Glomerular endothelial cell (primary cell): ENCODE measurements at places on chromosomes 2 and 18. TPM values are rescaled to one million over a fixed set of nuclear protein-coding genes. Genes with fewer than 3 reads are reported as not detected.
A peak's percentile ranks its signal among the peaks of the same experiment; 100 is the strongest.

Gene FNDC4
- total RNA-seq, result 27.5 and 34.3 TPM in 2 replicates

Gene ASB3
- 15.4 and 17.6 TPM in 2 replicates for total RNA-seq

Gene SH2D6
- total RNA-seq, result not detected in 2 replicates

Gene C2orf78
- total RNA-seq, result not detected in 2 replicates

Gene GLB1L
- total RNA-seq, result 5.1 and 6.2 TPM in 2 replicates

DNA sequence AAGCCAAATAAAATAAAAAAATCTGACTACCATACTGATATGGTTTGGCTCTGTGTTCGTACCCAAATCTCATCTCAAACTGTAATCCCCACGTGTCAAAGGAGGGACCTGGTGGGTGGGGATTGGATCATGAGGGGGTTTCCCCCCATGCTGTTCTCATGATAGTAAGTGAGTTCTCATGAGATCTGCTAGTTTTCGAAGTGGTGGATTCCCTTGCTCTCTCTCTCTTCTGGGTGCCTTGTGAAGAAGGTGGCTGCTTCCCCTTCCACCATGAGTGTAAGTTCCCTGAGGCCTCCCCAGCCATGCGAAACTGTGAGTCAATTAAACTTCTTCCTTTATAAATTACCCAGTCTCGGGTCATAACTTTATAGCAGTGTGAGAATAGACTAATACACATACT, 123.8 kb upstream of the WDSUB1 start:
- DNase-seq, result no peak

DNA sequence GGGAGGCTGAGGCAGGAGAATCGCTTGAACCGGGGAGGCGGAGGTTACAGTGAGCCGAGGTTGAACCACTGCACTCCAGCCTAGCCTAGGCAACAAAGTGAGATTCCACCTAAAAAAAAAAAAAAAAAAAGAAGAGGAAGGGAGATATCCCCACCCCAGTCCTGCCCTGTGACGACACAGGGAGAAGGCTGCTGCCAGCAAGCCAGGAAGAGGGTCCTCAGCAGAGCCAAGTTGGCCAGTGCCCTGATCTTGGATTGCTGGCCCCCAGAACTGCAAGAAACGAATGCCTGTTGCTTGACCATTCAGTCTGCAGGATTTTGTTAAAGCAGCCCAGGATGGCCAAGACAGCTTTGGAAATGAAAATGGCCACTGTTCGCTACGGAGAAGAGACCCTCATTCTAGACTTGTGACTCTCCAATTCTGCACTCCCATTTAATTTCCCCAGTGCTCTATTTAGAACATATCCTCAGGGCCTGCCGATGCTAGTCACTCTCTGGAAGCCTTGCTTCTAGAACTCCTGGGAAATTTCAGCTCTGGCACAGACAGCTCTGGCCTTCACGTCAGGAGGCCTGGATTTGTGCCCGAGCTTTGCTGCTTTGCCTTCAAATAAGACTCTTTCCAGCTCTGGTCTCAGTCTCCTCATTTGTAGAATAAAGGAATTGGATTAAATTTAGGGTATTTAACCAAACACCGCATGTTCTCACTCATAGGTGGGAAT, 15.7 kb upstream of the AMMECR1L start:
- DNase-seq, result no peak

DNA sequence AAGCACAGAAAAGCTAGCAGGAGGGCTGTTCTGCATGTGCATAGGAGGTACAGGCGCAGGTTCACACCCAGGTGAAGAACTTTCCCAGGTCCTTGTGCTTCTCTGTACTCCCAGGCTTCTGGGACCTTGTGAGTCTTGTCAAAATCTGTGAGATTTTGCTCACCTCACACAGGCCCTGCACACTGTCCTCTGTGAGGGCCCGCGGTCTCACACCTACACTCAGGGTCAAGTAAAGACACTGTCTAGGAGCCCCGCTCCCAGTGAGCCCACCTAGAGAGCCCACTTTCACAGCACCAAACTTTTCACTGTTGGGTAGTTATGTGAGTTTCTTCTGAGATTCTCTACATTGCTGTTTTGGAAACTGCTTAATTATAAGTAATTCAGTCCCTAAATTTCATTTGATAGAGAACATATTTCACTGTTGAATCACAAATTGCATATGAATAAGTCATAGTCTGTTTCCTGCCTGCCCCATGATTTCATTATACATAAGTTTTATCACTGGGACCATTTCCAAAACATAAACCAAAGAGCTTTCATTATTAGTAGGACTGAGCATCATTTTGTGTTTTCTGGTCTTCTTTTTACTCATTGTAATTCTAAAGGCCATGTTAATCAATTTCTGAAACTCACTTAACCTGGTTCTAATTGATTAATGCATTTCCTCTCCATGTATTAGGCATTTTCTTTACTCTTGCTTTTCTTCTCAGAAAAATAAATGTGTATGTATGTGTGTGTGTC, 234.2 kb upstream of the SPOPL start:
- DNase-seq, result peak; percentile 51

DNA sequence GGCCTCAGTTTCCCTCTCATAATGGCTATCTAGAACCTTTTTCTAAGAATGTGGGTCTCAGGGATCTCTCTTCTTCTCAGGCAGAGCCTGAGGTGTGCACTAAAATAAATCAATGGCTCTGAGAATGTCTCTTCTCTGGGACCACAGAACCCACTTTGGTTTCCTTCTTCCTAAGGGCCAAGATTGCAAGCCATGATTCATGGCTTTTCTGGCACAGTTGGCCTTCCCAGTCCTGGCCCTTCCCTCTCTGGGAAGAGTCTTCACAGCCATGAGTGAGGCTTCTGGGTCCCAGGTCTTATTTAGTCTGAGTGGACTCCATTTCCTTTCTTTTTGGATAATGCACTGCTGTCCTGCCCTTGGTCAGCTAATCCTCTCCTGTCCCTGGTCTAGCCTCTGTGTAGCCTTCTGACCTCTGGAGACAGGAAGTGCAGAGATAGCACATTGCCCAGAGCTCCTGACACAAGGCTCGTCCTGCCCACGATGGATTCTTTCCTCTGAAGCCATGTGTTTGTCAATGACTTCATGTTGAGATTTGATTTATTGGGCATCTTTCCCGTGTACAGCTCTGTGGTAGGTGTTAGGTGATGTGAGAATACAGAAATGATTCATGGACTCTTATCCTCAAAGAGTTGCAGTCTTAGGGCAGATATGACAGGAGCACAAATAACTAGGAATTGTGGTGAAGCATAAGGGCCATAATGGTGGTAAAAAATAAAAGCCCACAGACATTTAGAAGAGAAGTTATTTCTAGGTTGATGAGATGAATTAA, 245.0 kb downstream of the CLIP4 start:
- no peak for DNase-seq

GRCh38 chr2:48508461-48509124, 21.4 kb upstream of the STON1 start:
- DNase-seq, result peak; percentile 57

- DNase-seq, result no peak
Measured at GRCh38 chr18:67145586-67146292, 370.8 kb downstream of the DSEL start.

DNA sequence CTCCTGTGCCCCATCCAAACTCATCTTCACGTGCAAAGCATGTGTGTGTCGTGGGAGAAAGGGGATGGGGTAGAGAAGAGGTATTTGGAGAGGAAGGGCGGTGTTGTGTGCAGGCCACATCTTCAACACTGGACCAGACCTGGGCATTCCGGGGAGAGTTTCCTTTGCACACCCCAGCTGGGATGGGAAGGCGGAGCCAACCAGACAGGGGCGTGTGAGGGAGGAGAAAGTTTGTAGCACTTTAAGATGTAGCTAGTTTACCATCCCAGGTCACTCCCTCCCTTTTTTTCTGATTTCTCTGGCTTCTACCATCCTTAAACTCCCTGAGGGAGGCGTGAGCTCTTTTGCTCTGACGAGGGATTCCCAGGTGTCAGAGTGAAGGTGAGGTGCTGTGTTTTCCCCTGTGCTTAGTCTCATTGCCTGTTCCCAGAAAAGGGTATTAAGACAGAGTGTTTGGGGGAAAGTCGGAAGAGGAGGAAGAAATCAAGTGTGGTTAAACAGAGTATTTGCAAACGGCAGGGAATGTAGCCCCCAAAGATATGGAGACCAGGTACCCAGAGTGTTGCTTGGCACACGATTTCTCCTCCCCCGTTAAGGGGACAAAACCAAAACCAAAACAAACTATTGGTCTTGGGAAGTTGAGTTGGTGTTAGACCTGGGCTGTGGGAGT, 1.6 kb downstream of the SETBP1 start:
- DNase-seq, result no peak

- DNase-seq, result peak; percentile 55
Measured at GRCh38 chr2:102185347-102185746, 1.5 kb upstream of the IL1RL2 start.

DNA sequence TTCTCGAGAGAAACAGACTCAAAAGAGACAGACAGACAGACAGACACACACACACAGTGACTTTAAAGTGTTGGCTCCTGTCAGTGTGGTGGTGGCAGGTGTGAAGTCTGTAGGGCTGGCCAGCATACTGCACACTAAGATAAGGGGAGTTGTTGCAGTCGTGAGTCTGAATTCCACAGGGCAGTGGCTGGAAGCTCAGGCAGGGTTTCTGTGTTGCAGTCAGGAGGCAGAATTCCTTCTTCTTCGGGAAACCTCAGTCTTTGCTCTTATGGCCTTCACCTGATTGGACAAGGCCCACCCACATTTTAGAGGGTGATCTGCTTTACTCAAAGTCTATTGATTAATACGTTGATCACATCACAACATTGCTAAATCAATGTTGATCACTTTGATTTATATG, 478.4 kb upstream of the HS6ST1 start:
- no peak for DNase-seq

DNA sequence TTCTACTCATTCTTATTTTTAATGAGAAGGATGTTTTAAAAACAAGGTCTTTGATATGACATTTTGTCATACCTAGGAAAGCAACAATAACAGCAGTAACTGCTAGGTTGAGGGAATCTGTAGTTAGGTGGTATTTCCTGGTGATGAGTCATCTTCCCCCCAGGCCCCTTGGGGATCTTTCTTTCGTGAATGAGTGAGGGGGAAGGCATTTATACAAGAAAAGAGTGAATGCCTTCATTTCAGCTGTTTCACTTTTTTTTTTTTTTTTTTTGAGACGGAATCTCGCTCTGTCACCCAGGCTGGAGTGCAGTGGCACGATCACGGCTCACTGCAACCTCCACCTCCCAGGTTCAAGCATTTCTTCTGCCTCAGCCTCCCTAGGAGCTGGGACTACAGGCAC, 108.6 kb downstream of the MAP4K4 start:
- DNase-seq, result no peak

- no peak for DNase-seq
Measured at GRCh38 chr2:23762141-23762540, 164.8 kb downstream of the ATAD2B start.

DNA sequence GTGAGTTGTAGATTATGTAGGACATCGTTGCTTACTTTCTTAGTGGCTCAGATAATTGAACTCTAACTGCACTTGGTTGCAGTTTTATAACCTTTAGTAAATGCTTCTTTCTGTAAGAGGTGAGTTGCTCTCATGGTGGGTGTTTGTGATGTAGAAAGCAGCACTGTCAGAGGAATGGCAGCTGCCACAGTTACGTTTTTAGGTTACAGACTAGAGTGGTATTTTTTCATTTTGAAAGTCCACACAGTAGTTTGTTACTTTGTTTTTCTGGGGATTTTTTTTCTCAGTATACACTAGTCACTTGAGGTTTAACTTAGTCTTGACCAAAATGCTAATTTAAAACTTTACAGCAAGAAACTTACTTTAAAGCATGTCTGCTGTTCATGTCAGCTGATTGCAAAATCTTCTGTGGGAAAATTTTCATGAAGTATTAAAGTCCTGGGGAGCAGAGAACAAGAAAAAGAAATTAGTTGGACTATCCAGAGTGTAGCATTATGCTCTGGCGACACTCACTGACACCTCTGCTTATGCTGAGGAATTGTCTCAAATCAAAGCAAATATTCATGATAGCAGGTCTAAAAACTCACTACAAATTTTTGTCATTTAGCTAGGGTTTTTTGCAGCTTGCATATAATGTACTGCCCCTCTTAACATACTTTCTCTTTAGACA, 14.8 kb downstream of the AFTPH start:
- DNase-seq, result no peak
